ENCODE measurements at places on chromosomes 16 and 17.

GRCh38 chr17:27593232-27593856 is 37.6 kb upstream of the LGALS9 start:
- no peak for DNase-seq

GRCh38 chr17:62929320-62929719 is 36.7 kb upstream of the TANC2 start:
- DNase-seq, result no peak

GRCh38 chr17:17067257-17067656 is 25.0 kb downstream of the MPRIP start:
- DNase-seq, result no peak

- no peak for DNase-seq
Observed at GRCh38 chr17:57344261-57344660, 87.9 kb downstream of the MSI2 start.

GRCh38 chr17:28968231-28968913 is 17.1 kb upstream of the PHF12 start:
- no peak for DNase-seq

DNA sequence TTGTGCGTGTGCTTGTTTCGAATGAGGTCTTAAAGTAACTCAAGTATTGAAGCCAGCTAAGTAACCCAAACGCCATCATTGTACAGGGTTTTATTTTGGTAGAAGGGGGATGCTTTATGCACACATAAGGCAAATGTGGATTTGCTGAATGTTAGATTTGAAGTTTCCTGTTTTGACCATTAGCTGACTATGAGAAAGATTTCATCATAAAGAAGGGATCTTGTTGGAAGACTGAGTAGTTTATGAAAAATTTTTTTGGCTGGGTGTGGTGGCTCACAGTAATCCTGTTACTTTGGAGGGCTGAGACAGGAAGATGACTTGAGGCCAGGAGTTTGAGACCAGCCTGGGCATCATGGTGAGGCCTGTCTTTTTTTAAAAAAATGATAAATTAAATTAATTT is 10.0 kb upstream of the ZFP3 start:
- DNase-seq, result no peak

- DNase-seq, result no peak
Observed at GRCh38 chr17:55549140-55549539, 37.9 kb upstream of the SMIM36 start.

GRCh38 chr16:2963723-2964474 is at the start of gene KREMEN2:
Gene KREMEN2 (plus strand): TSS chr16:2964275. CDS start chr16:2964521, 246 bp downstream.
- DNase-seq, result no peak

- DNase-seq, result peak; percentile 25
Observed at GRCh38 chr16:27426423-27427408, 24.7 kb downstream of the IL21R start.

DNA sequence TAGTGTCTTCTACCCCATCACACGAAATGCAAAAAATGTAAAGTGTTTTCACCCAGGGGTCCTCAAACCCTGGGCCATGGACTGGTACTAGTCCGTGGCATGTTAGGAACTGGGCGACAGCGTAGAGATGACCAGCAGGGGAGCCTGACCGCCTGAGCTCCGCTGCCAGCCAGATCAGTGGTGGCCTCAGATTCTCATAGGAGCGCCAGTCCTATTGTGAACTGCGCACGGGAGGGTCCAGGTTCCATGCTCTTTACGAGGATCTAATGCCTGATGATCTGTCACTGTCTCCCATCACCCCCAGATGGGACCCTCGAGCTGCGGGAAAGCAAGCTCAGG is 4.5 kb downstream of the SCARF1 start:
- no peak for DNase-seq

- no peak for DNase-seq
Observed at GRCh38 chr16:66620429-66620795, 15.9 kb downstream of the CMTM3 start.

DNA sequence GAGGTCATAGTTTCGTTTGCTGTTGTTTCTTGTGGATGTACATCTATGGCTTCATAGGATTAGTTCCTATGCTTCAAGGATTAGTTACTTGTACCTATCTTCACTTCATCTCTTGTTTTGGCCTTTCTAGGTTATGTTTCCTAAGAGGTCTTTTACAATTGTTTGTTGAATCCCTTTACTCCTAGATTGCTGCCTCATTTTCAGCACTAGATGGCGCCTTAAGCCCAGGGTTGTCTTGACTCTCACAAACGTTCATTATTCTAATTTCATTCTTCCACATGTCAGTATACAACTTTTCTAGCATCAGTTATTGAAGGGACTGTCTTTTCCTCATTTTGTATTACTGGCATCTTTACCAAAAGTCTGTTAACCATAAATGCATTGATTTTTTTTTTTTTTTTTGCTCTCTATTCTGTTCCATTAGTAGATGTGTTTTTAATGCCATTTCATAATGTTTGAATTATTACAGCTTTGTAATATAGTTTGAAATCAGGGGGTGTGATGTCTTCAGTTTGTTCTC is 45.0 kb upstream of the NACA2 start:
- peak; percentile 20 for DNase-seq

- no peak for DNase-seq
Observed at GRCh38 chr16:67327743-67328142, 1.1 kb downstream of the LRRC36 start.

- no peak for DNase-seq
Observed at GRCh38 chr17:66038125-66038524, 153.8 kb downstream of the CEP112 start.

GRCh38 chr16:48136547-48137360 is 19.0 kb downstream of the ABCC12 start:
- DNase-seq, result no peak

- DNase-seq, result peak; percentile 79
Observed at GRCh38 chr17:40290629-40291280, 3.1 kb downstream of the CDC6 start.

DNA sequence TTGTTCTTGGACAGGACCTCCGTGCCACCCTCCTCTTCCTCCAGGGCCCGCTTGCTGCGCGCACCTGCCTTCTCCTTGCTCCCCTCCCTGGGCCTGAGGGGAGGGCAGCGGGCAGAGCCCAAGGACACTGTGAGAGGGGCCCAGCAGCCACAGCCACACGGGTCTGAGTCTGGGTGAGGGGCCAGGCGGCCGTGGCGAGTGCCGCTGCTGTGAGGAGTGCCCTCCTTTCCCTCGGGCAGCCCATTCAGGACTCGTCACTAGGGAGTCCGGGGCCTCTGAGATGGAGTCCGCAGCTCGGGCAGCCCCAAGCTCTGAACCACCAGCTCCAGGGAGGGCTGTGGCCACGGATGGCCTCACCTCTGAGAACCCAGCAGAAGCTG is 5.6 kb downstream of the DUS1L start:
- no peak for DNase-seq

- no peak for DNase-seq
Observed at GRCh38 chr17:55201308-55201932, 63.3 kb upstream of the HLF start.
